ENCODE measurements at places on chromosomes 6 and 20.

DNA sequence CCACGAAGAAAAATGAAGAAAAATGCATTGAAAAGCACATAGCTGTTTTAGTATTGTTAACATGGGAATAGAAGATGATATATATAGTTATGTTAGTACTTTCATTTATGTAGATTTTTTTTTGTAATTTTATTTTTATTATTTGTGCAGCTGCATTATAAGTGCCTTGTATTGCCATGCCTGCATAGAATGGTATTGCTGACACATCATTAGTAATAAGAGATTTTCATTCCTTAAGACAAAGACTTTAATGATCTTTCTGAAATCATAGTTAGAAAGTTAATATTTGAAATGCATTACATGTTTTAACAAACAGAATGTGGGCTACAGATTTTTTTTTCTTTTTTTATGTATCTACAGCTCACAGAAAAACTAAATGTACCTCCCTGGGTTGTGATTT, 506.5 kb downstream of the NKAIN2 start:
- no peak for DNase-seq

- no peak for DNase-seq
Measured at GRCh38 chr20:8901237-8902025, 167.5 kb upstream of the PLCB4 start.

DNA sequence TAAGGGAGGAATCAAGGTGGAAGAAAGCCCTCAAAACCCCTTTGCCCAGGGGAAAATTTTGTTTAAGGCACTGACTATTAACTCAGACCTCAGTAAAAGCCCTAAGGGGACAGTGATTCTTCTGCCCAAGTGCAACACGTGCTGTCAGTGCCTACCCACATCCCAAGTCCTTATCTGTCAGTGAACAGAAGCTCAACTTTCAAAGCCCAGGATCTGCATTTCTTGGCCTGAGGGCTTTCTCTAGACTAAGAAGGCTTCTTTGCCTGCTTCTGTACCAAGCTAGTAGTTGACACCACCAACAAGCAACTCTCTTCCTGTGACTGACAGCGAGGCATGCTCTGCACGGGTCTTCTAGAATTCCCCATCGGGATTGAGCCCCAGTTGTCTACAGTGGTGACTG, 416.0 kb upstream of the SPTLC3 start:
- no peak for DNase-seq

DNA sequence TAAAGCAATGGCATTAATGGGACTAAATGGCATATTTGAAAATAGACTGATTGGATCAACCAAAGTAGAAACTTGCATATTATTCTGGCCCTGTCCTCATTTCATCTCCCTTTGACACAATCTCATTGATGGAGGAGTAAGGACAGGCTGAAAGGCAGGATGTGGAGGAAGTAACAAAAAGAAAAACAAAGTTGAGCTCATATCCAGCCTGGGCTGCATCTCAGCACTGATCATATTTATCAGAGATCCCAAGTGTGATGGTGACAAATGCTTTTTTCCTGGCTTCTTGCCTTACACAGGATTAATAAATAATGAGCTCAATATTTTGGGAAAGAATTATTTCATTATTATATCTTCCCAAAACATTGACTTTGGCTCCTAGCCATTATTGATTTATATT, 622.7 kb downstream of the CD109 start:
- no peak for DNase-seq

- DNase-seq = no peak
Measured at GRCh38 chr6:158835616-158836221, 16.6 kb upstream of the EZR start.

- DNase-seq = no peak
Measured at GRCh38 chr20:61532736-61533135, 280.7 kb downstream of the CDH4 start.

- no peak for DNase-seq
Measured at GRCh38 chr6:163438940-163439335, 24.4 kb downstream of the QKI start.
